ENCODE measurements at places on chromosomes 12 and 14. TPM values are rescaled to one million over a fixed set of nuclear protein-coding genes. Genes with fewer than 3 reads are reported as not detected.
A peak's percentile ranks its signal among the peaks of the same experiment; 100 is the strongest.

GRCh38 chr12:46891306-46891705 is 65.5 kb upstream of the SLC38A4 start:
- DNase-seq: no peak

Gene C12orf50
- not detected for polyA plus RNA-seq

Gene RERG
- polyA plus RNA-seq: 0.03 TPM

- DNase-seq: no peak
Measured at GRCh38 chr14:78451319-78451695, 281.1 kb downstream of the NRXN3 start.

GRCh38 chr14:87995500-87996290 is 2.7 kb upstream of the GALC start:
- DNase-seq: no peak

Gene NOXRED1
- polyA plus RNA-seq: 0.07 TPM

Gene ACACB
- 0.53 TPM for polyA plus RNA-seq

- no peak for DNase-seq
Measured at GRCh38 chr14:74089251-74090020, 4.7 kb downstream of the LIN52 start.

- peak; percentile 47 for DNase-seq
Measured at GRCh38 chr12:90048918-90049317, 340.3 kb upstream of the ATP2B1 start.

GRCh38 chr14:93870377-93870776 is 56.8 kb upstream of the FAM181A start:
- DNase-seq: no peak

- DNase-seq: peak; percentile 59
Measured at GRCh38 chr12:96195845-96196451, 1.8 kb downstream of the ELK3 start.

GRCh38 chr14:90742729-90743128 is 73.5 kb downstream of the TTC7B start:
- DNase-seq: no peak

Gene HOXC10
- polyA plus RNA-seq: 32.0 TPM

DNA sequence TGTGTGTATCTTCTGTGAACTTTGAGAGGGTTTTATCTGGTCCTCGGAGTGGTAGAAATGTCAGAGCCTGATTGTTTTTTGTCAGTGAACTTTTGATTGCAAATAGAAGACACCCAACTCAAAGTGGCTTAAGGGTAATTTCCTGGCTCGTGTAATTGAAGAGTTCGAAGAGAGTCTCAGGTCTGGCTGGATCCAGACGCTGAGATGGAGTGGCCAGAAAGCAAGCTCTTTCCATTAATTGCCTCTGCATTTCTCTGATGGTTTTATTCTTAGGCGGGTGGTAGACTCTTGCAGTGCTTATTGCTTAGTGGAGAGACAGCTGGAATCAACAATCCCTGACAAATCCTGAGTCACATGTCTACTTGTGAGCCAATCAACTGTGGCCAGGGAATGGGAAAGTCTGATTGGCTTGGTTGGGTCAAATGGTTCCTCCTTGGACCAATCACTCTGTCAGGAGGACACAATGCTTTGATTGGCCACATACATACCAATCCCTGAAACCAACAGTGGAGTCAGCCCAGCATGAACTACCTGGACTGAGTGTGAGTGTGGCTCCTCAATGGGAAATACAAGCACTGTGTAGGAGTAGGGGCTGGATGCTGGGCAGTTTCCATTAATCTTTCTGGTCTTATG is 330.5 kb downstream of the AACS start:
- DNase-seq: no peak

GRCh38 chr12:52278575-52279421 is 4.4 kb downstream of the KRT86 start:
- no peak for DNase-seq

Gene SERPINA5
- not detected for polyA plus RNA-seq

GRCh38 chr12:95262808-95263207 is 45.2 kb downstream of the VEZT start:
- DNase-seq: no peak

Gene KRT78
- polyA plus RNA-seq: 0.17 TPM

DNA sequence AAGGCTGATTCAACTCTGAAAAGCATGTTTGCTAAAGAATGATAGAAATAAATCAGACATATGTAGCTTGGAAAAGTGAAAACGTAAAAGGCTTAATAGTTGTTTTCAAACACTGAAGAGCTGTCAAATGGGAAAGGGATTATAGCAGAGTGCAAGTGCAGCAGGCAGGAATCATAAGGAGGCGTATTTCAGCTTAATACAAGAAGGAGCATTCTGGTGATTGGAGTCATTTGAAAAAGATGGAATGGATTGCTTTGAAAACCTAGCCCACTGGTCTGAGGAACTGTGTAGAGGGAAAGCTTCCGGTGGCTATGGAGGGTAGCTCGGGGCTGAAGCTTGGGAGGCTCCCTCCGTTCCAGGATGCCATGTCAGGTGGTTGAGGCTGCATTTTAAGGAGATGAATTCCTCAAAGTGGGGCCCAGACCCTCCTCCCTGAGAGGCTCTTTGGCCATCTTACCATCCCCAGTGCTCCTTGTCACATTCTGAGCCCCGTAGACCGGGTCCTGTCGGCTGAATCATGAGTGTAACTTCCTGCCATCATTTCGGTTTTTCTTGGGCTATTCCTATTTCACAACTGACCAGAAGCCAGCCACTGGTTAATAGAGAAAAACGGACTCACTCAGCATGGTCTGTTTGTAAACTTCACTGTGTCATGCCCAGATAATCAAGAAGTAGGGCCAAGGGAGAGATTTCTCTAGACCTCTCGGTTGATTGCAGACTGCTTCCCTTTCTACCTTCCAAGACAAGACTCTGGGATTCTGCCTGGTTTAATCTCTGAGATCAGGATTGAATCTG is 6.5 kb downstream of the WNT5B start:
- no peak for DNase-seq

DNA sequence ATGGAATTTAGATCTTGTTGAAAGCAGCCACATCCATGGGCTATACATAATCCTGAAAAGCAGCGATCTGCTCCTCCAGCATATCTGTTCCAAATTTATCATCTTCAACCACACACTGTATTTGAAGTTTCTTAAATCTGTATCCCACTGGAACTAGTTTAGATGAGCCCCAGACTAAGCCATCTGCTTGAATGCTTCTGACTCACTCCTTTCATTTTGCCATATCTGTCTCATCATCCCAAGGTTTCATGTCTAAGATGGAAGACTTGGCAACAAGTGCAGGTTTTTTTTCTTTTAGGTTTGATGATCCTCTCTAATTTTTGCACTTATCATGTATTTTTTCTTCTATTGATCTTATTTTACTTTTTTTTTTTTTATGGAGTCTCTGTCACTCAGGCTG is 54.4 kb upstream of the TMEM263 start:
- DNase-seq: peak; percentile 16

DNA sequence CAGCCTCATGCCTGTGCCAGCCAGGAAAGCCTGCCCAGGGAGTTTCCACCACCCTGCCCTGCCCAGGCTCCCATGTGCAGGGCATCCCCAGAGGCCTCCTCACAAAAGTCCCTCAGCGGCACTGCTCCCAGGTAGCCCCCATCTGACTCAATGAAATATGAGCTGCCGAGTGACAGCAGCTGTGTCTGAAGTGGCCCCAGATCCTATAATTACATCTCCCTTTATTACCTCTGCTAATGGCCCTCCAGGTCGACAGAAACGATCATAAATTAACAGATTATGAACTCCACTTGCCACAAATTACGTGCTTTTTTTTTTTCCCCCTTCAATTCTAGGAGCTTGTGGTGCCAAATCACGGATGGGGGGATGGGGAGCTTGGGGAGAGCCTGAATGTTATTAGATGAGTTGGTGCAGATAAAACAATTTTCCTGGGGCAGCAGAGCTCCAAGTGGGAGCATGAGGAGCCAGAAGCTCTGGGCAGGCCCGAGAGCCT is 110.4 kb downstream of the ESRRB start:
- no peak for DNase-seq

DNA sequence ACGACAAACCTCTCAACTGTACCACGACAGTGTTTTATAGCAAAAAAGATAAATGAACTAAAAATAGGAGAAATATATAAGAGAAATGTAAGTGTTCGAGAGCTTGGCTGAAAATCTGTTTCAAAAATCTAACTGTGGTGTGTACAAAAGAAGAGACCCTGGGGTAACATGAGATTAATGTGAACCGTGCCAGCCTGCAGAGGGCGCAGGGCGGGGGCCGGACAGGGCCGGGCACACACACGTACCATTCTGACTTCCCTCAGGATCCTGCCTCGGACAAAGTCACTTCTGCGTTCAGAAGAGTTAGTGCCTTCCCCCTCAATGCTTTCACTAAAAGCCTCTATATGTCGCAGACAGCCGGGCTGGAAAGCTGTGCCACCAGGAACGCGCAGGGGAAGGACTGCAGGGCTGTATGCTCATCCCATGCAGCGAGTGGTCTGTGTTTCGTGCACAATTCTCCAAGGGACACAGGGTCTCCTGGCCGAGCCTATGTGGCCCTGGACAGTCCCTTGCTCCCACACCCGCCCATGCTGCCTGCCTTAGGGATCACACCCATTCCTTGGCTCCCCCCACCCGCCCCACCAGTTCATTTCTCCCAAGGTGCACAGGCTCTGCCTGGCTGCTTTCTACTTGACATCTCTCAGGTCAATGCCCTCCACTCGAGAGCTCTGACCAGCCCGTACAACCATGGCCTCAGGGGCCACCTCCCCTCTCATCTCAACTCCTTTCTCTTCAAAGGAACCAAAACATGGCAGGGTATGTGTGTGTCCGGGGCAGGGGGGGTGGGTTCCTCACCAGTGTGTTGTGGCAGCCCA is 8.5 kb downstream of the CDCA4 start:
- no peak for DNase-seq

- no peak for DNase-seq
Measured at GRCh38 chr12:32102234-32102633, 4.4 kb upstream of the BICD1 start.

Gene TAS2R7
- polyA plus RNA-seq: not detected

GRCh38 chr14:51954657-51955056 is 34.7 kb upstream of the RTRAF start:
- no peak for DNase-seq

Measured in foreskin keratinocyte (primary cell).